Skeletal muscle tissue (tissue), 5 donors: ENCODE measurements at places on chromosomes 4 and X. TPM values are rescaled to one million over a fixed set of nuclear protein-coding genes. Genes with fewer than 3 reads are reported as not detected.

DOK7 gene
- total RNA-seq, result 9.9 TPM

MAP3K15 gene
- total RNA-seq, result 0.52 TPM

NSG1 gene
- total RNA-seq, result 1.0 TPM

C4orf51 gene
- total RNA-seq, result not detected

XPNPEP2 gene
- total RNA-seq, result 3.7 TPM

PIM2 gene
- 3.1 TPM for total RNA-seq

GABRQ gene
- total RNA-seq, result 0.52 TPM

RIBC1 gene
- total RNA-seq, result 0.52 TPM

GAGE12E gene
- total RNA-seq, result not detected

IQSEC2 gene
- total RNA-seq, result 3.1 TPM

ARSJ gene
- 5.2 TPM for total RNA-seq

MEPE gene
- not detected for total RNA-seq

BCORL1 gene
- 5.2 TPM for total RNA-seq

STATH gene
- not detected for total RNA-seq

EREG gene
- not detected for total RNA-seq

TKTL2 gene
- total RNA-seq, result under 0.01 TPM

SPANXA1 gene
- total RNA-seq, result not detected

BLOC1S4 gene
- 6.3 TPM for total RNA-seq

CT45A10 gene
- total RNA-seq, result not detected

TXK gene
- 0.52 TPM for total RNA-seq

RNF128 gene
- total RNA-seq, result under 0.01 TPM

ODAPH gene
- not detected for total RNA-seq

COX7B2 gene
- not detected for total RNA-seq
